ENCODE measurements at places on chromosomes 12 and 14.

DNA sequence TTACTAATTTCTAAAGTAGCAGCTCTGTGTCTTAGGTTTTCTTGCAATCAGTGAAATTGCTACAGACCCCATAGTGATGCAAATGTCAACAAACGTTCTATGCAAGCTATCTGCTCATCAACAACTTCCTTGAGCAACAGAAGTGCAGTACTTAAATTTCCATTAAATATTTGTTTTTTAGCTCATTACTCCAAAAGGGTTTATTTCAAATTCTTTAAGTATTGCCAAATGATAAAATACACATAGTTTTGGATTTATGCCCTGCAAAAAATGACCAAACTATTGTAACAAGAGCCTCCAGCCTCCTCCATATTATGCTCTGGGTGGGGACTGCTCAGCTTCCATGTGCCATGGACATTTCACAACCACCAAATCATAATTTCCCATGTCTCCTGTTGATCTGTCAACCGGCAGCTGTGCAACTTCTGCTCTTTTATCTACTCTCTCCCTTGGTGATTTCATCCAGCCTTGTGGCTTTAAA is 4.4 kb downstream of the BDKRB1 start:
- no peak for DNase-seq

GRCh38 chr14:101072531-101072930 is 169.0 kb upstream of the RTL1 start:
- no peak for DNase-seq

DNA sequence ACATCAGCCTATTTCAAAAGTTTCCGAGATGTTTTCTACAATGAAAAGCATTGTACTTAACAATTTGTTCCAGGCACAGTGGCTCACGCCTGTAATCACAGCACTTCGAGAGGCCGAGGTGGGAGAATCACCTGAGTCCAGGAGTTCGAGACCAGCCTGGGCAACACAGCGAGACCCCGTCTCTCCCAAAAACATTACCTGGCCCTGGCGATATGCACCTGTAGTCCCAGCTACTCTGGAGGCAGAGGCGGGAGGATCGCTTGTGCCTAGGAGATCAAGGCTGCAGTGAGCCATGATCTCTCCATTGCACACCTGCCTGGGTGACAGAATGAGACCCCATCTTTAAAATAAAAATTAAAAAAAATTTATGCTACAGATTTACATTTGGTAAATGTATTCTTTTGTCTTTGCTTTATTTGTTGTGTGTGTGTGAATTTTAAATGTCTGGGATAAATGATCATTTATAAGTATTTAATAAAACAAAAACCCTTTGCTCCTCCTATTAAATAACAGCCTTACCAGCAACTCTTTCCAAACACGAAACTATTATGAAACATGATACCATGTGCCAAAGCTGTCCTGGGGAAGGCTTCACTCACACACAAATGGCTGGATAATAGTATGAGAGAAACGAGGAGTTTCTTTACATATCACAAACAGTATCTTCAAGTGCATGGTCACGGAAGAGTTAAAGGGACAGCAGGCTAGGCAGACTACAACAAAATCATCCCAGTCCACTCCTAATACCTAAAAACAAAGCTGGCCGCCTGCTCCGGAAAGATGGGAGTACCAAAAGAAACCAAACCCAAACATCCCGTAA is 1.1 kb downstream of the ATXN3 start:
- no peak for DNase-seq

GRCh38 chr14:68552602-68553001 is 240.3 kb downstream of the ZFP36L1 start:
- DNase-seq = no peak

GRCh38 chr14:63910583-63911363 is 58.0 kb downstream of the SYNE2 start:
- no peak for DNase-seq

DNA sequence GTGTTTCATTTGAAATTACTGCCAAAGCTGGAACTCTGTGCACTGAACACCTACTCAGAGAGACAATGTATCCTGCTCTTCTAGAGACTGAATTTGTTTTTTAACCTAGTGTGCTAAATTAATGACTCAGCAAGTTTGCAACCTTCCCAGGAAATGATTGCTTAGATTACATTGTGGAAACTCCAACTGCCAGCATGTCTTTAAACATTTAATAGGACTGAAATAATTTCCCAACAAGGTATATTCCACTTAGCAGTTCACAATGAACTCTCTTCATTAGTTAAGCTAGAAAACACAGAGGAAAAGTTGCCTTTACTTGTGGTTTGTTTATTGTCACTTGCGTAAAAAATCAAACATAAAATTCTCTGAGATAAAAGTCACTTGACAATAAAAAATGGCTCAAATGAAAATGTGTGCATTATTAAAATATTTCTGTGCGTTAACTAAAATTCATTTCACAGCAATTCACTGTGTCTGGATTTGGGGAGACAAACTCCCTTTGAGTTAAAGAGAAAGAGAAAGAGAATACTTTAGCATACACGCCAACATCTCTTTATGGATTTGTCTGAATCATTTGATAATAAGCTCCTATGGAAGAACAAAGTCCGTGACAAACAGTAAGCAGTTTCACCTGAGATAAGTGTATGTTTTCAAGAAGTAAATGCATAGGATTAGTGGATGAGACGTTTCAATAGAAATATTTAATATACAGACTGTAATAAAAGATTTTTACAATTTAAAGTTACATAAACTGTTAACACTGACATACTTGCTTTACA is 284.0 kb downstream of the PRKD1 start:
- DNase-seq = no peak

- DNase-seq = no peak
Measured at GRCh38 chr14:22850944-22851764, 14.8 kb downstream of the MMP14 start.

GRCh38 chr12:112870267-112870980 is 36.3 kb upstream of the OAS1 start:
- no peak for DNase-seq

GRCh38 chr12:47818467-47819137 is 1.1 kb downstream of the HDAC7 start:
- DNase-seq = no peak

- DNase-seq = no peak
Measured at GRCh38 chr14:72962829-72963312, 36.6 kb downstream of the DCAF4 start.

DNA sequence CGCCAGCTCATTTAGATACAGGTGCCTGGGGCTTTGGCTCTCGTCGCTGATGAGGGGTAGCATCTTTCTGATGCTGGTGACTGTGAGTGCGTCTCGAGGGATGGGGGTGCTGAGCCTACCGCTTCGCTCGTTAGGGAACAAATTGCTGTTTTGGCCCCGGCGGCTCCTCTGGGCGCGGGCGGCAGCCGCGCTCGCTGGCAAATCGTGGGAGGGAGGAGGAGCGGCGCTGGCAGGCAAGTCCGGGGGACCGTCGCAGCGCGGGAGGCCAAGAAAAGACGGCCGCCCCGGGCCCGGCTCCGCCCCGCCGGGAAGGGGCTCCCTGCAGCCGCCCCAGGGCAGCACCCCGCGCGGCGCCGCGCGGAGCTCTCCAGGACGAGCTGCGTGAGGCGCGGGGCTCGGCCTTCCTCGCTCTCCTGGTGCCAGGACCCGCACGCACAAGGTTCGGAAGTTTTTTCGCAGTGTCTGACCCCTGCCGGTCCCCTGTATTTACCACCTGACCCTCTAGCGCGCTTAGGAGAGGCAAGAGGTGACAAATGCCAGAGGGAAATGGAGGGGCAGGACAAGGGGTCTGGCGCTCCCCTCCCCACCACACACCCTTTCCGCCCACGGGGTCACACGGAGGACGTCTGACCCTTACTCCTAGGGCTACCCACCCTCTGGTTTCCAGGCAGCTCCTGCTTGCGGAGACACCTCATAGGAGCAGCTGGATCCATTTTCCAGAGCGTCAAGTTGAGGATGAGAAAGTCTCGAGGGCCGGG is 899 bp upstream of the KCNH3 start:
- DNase-seq = no peak

GRCh38 chr12:111122458-111122878 is 202.1 kb upstream of the MYL2 start:
- DNase-seq = no peak

Measured in D721Med (cell line).